Stimulated activated effector memory CD8-positive, alpha-beta T cell treated with anti-CD3 and anti-CD28 coated beads, Interleukin-12 subunit alpha, Interleukin-12 subunit beta, amount 100 ng/mL, for 72 hours (primary cell): ENCODE measurements at places on chromosomes 4 and X.

GRCh38 chr4:7649741-7650531, 215.2 kb upstream of the PSAPL1 start:
- DNase-seq, result peak; percentile 48

- DNase-seq, result no peak
Measured at GRCh38 chr4:156137679-156138473, 184.2 kb upstream of the CTSO start.

DNA sequence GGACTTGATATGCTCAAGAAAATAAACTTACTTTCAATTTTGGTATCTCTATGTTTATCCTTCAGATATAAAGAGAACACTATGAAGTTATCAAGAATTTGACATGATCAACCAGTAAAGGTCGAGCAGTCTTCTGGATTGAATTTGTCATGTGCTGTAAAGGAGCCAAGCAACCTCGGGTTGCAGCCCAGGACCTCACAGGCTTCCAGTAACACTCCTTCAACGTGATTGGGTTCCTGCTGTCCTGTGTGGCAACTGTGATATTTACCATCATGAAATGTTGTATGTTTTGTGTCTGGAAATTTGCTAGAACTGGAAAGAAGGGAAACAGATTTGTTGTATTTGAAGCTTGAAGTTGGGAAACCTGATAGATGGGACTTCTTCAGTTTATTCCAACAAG, 52.0 kb upstream of the UGT2B7 start:
- DNase-seq, result no peak

DNA sequence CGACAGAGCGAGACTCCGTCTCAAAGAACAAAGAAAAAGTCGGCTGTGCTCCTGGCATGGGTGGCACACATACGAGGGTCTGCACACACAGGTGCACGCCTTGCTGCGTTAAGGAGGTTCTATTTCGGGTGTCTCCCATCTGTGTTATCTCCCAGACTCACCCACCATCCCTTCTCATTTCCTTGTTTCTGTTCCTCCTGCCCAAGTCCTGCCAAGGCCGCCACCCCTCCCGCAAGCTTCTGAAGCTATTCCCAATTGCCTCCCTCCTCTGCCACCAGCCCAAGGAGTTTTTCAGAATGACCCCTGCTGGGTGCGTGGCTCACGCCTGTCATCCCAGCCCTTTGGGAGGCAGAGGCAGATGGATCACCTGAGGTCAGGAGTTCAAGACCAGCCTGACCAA, 6.0 kb upstream of the IL3RA start:
- no peak for DNase-seq
